Stimulated activated CD4-positive, alpha-beta T cell treated with anti-CD3 and anti-CD28 coated beads, Interleukin-12 subunit alpha, Interleukin-12 subunit beta, amount 100 ng/mL, for 4 hours (primary cell): ENCODE measurements at places on chromosomes 5 and 9.

- no peak for DNase-seq
Observed at GRCh38 chr5:143557061-143557818, 153.8 kb upstream of the NR3C1 start.

GRCh38 chr9:121217609-121218292 is 16.1 kb upstream of the RAB14 start:
- no peak for DNase-seq

DNA sequence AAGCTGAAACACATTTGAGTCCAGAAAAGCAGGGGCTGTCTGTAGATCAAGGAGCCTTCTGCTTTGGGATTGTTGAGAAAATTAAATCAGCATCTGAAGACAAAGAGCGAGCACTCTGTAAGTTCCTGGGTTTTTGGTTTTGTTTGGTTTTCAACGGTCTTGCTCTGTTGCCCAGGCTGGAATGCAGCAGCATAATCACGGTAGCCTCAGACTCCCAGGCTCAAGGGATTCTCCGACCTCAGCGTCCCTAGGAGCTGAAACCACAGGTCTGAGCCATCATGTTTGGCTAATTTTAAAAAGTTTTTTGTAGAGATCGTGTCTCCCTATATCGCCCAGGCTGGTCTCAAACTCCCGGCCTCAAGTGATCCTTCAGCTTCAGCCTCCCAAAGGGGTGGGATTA is 266.5 kb upstream of the ADAMTS16 start:
- DNase-seq = no peak

DNA sequence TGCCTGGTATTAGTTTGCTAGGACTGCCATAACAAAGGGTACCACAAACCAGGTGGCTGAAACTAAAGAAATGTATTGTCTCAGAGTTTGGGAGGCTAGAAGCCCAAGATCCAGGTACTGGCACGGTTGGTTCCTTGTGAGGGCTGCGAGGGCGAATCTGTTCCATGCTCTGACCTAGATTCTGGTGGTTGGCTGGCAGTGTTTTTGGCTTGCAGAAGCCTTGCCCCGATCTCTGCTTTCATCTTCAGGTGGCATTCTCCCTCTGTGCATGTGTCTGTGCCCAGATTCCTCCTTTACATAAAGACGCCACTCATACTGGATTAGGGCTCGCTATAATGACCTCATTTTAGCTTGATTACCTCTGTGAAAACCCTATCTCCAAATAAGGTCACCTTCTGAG is 36.7 kb downstream of the RAI14 start:
- DNase-seq = no peak

- DNase-seq = no peak
Observed at GRCh38 chr5:133261993-133262392, 210.2 kb downstream of the HSPA4 start.

DNA sequence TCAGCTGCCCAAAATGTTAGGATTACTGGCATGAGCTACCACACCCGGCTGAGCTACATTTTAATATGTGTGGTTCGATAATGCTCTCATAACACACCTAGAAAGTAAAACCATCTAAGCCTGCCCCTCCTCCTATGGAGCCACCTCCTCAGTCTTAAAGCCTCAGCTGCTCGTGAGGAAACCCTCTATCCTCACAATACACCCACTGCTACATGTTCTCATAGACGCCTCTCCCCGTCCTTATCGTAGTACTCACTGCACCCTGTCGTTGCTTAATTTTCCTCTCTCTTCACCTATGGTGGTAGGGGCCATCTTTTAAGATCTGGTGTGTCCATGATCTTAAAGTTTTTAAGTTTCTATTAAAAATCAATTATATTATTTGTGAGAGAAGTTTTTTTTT is 72.9 kb downstream of the RCL1 start:
- no peak for DNase-seq

GRCh38 chr5:61828856-61829255 is 477.1 kb upstream of the KIF2A start:
- no peak for DNase-seq

DNA sequence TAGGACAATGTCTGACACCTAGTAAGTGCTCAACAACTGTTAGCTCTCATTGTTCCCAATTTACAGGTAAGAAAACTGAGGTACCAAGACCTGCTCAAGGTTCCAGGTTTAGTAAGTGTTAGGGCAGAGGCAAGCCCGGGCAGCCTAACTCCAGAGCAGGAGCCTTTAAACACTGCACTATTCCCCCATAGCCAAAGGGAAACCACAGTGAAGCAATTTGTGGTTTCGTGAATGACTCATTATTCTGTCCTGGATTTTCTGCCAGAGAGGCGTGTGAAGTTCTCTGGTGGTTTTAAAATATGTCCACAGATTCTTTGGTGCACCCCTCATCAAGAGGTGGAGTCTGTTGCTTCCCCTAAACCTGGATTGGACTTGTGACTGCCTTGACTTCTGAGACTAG is 1.0 kb upstream of the MCC start:
- DNase-seq = no peak

GRCh38 chr5:873328-873727 is 19.3 kb downstream of the BRD9 start:
- DNase-seq = no peak

DNA sequence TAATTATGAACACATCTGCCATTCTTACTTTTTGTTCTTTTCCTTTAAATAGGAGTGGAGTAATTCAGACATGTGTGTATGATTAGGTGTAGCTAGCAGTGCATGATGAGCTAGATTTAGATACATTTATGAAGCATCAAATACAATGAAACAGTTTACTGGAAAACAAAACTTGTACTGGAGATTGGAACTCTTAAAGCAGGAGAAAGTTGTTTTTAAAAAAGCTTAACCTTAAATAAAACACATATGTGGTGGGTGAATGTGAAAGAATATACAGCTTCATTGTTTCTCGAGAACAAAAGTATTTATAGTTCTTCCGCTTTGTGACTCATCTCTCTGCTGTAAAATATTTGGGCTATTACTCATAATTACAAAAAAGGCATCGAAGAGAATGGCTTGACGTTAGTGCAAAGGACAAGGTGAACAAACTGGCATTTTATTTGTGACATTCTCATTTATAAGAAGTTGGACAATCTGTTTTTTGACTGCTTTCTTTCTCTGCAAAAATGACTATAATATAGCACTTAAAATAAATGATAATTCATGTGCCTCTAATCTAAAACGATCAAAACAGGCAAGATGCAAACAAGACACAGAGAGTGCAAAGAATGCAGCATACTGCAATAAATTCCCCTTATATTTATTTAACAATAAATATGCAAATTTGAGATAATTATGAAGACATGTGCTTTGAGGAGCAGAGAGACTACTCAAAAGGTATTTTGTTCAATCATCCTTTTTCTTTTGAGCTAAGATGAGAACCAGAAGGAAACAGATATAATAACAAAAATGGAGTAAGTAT is 478.8 kb downstream of the CETN3 start:
- DNase-seq = no peak

- no peak for DNase-seq
Observed at GRCh38 chr5:86118542-86118941, 499.2 kb upstream of the COX7C start.

GRCh38 chr5:179230061-179230461 is 115.2 kb downstream of the ADAMTS2 start:
- DNase-seq = no peak

DNA sequence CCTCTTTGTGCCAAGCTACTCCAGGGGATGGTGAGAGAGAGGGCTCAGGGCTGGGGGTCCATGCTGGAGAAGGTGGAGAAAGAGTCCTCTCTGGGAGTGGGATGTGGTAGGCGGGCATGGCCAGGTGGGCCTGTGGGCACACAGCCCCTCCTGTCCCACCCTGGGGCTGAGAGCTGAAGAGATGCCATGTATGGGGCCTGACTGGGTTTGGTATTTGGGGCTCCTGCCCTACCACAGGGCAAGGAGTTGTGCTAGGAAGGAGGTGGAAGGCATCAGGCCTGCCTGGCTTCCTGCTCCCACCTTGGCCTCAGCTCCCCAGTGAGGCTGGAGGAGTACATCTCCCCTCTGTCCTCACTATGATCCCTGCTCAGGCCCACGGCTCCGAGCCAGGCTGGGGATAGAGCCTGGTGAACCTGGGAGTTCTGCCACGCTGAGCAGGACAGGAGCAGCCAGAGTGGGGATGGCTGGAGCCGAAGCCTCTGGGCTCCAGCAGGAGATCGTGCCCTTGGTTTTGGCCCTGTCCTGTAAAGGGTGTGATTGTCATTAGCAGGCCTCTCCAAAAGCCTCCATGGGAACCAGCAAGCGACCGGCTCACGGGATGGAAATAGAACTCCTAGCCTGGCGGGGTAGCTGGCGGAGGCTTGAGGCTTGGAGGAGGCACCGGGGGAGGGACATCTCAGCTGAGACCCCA is 75.5 kb downstream of the CACNA1B start:
- DNase-seq = no peak

DNA sequence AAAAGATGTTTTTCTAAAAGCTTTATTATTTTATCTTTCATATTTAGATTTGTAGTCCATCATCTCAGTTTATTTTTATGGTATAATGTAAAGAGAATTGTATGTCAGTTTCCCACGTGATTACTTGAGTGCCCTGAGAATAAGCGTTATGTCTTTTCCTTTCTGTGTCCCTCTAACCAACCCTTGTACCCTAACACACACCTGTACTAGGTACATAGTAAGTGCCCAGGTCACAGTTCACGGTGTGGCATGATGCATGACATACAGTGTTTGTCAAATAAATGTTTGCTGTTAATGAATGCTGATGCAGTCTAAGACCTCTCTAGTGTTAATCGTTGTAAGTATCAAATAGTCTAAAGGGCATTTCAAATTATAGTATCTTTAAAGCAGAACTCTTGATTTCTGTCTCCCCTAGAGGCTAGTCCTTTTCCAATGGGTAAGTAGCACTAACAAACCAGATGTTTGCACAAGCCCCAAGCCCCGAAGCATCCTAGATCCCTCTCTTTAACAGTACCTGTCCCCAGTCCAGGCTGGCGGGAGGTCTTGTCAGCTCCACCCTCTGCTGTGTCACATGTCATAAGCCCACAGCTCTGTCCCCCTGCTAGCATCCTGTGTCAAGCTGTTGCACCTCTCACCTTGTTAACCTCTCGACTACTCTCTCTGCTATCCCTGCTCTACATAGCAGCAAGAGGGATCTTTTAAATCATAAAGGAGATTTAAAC is 23.7 kb downstream of the NUP214 start:
- DNase-seq = no peak

DNA sequence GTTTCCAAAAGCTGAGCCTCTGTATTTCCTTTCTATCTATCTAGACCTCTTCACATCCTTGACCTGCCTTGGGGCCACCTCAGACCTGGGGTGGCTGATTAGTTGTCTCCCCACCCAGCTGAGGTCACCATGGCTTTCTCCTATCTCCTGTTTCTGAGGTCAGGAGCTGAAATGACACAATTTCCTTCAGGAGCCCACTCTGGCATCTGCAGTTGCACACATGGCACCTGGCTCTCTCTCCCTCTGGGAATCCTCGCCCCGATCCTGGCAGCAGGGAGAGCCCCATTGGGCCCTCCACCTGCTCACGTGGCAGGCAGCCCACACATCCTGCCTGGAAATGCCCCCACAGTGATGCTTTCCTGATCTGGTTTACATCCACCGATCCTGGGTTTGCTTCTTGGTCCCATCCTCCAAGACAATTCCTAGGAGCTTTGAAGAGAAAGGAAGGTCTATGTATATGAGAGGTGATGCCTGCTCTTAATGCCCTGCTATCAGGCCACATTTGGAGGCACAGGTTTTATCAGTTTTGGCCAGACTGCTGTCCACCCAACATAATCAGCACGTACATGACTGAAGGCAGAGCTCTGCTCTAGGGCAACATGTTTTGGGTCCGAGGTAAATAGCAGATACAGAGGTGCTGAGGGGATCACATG is 53.7 kb downstream of the MARCHF3 start:
- no peak for DNase-seq

- DNase-seq = no peak
Observed at GRCh38 chr9:134666208-134666607, 24.6 kb downstream of the COL5A1 start.
